ENCODE measurements at places on chromosomes 1 and 21.

DNA sequence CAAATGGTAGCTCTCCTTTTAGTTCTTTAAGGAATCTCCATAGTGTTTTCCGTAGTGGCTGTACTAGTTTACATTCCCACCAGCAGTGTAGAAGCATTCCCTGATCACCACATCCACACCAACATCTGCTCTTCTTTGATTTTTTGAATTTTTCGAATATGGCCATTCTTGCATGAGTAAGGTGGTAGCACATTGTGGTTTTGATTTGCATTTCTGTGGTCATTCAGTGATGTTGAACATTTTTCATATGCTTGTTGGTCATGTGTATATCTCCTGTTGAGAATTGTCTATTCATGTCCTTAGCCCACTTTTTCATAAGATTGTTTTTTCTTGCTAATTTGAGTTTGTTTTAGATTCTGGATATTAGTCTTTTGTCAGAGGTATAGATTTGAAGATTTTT lies 84.6 kb upstream of the B3GALT2 start:
- no peak for DNase-seq

DNA sequence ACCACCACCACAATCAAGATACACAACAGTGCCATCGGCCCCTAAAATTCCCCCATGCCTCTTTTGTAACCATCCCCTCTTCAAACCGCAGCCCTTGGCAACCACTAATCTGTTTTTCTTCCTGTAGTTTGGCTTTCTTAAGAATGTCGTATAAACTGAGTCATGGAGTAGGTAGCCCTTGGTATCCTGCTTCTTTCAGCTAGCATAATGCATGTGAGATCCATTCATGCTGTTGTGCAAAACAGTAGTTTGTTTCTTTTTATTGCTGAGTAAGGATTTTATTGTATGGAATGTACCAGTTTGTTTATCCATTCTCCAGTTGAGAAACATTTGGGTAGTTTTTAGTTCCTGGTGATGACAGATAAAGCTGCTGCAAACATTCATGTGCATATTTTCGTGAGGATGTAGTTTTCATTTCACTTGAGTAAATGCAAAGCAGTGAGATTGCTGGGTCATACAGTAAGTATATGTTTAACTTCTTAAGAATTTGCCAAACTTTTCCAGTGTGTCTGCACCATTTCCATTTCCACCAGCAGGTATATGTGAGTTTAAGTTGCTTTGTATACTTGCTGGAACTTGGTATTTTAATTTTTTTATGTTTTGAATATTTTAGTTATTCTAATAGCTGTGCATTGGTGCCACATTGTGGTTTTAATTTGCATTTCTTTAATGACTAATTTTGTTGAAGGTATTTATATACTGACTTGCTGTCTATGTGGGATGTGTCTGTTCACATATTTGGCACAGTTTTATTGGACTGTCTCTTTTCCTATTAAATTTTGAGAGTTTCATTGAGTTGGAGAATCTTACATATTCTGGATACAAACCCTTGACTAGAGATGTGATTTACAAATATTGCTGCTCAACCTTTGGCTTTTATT lies 148.4 kb upstream of the MAP1LC3C start:
- no peak for DNase-seq

DNA sequence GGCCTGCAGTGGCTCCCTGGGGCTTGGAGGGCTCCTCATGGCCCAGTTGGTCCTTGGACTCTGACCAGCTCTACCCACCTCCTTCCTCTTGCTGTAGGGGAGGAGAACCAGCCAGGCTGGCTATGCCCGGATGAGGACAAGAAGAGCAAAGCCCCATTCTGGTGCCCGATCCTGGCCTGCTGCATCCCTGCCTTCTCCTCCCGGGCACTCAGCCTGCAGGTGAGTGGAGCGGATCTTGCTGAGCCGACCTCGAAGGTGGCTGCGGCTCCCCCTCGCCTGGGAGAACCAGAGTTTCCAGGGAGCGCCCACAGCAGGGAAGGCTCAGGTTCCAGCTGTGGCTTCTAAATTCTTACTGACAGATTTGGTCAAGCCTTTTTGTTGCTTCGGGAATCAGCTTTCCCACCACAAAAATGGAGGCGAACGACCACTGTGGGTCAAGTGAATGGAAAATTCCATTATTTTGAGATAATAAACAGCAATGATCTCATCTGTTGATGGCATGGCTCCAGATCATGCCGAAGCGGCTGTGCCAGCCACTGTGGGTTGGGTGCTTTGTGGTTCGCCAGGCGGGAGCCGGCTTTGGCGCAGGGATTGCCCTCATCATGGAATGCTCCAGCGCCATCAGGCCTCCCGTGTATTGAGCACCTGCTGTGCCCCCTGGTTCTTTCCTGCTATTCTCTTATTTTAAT lies 106.5 kb upstream of the ACTL8 start:
- no peak for DNase-seq

DNA sequence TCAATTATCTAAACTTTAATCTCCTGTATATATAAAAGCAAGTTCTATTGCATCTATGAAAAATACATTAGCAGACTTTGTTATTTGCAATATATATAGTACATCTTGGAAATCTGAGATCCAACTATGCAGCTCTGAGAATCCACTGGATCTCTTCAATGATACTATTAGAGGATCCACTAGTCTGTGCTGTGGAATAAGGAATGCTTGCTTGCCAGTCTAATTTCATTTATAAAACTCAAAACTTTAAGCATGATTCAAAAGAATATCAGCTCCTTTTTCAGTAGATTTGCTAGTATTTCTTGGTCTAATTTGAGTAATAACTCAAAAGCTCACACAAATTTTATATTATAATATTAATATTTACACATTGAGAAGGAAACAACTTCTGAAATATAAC lies 115.1 kb downstream of the SPATA6 start:
- DNase-seq, result no peak

DNA sequence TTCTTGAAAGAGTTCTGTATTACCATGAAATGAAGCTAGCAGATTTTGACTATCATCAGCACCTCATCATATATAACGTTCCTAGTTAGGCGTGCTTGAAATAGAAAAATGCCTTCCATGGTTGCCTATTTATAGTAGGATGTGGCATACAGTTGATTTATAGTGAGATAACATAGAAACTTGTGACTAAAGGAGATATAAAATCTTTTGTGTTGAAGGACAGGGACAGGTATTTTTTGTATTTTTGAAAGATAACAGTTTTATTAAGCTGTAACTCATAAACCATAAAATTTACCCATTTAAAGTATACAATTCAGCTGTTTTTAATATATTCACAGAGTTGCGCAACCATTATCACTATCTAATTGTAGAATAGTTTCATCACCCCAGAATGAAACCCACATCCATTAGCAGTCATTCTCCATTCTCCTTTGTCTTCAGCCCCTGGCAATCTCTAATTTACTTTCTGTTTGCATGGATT lies 19.3 kb downstream of the SPEN start:
- DNase-seq, result no peak

DNA sequence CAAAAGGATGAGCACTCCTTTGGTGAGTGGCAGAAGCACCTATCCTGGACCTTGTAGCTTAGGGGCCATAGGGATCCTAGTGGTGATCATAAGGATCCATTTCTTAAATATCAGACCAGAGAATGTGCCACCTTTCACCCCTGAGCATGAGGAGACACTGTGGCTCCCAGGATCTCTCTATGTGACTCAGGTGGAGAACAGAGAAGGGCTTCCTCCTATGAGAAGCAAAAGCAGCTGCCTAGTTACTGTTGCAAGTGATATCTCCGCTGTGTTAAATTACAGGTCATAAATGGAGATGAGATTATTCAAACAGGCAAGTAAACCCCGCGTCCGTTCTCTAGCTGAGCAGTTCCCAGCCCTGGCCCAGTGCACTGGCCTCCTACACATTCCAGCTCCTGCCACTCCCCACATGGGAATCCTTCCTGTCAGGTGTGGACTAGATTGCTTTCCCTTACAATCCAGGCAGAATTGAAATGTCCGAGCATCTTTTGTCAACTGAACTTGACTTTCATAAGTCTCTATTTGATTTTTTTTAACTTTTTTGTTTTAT lies 26.3 kb downstream of the CLEC20A start:
- DNase-seq, result no peak

DNA sequence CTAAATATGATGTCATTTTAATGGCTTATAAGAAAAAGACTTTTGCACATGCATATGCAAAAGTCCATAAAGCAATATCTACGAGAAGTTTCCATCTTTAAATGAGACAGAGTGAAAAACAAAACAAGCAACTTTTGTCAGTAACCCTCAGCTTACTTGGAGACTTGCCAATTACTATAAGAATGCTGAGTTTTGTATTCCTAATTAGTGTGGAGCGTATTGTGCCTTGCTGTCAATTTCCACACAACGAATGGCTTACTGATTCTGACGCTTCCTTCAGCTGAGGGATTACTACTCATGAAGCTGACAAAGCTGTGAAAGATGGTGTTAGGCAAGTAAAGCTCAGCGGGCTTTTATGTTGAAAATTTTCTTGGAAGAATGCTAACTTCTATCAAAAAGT lies 440.4 kb upstream of the ADAMTS5 start:
- DNase-seq, result no peak
